Dermis microvascular lymphatic vessel endothelial cell (primary cell): ENCODE measurements at places on chromosomes 12 and 14. TPM values are rescaled to one million over a fixed set of nuclear protein-coding genes. Genes with fewer than 3 reads are reported as not detected.

Gene CFAP54
- total RNA-seq: 6.2 and 9.2 TPM in 2 replicates

DNA sequence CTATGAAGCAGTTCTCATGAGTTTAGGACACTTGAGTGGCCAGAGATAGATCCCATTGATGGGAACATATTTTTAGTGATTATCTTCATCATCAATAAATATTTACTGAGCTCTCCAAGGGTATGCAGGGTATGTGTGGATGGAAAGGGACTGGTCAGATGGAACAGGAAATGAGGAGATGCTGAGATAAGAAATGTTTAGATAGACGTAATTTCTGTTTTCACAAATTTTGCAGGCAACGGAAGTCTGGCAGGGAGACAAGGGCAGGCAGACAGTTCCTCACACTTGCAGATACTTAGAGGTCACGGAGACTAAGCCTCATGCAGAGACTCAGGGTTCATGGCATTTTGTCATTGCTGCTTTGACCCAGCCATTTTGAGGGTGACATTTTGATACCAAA, 24.3 kb downstream of the BCL2L14 start:
- DNase-seq: peak; percentile 81

DNA sequence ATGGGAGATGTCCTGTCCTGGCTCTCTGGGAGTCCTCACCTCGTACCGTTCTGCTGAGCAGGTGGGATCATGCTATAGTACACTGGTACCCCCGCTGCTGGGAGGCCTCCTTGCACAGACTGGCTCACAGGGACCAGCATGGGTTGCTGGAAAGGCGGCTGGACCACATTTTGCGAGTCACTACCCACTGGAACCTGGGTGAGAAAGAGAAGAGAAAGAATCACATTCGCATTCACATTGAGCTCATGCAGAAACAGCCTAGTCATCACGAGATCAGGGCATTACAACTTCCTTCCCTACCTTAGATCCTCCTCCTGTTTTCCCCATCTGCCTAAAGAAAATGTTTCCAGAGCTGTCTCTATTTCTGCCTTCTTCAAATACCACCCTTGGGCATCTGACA, 17.3 kb upstream of the STAC3 start:
- DNase-seq: no peak

DNA sequence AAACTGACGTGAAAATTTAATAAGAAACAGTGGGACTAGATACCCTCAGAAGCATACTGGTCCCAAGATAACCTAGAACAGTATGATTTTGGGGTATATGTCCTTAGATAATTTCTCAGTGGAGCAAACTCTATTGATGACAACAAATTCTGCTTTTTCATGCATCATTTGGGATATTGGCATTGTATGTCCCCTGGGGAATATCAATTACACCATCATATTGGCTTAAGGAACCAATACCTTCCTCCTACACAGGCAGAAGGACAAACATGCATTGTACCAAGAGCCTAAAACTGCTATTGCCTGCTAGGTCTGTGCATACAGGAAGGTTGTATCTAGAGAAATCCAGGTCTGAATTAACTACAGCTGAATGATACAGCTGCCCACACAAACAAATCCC, 17.6 kb upstream of the CDH24 start:
- no peak for DNase-seq
